ENCODE measurements at places on chromosomes 16 and 17. TPM values are rescaled to one million over a fixed set of nuclear protein-coding genes. Genes with fewer than 3 reads are reported as not detected.

GRCh38 chr17:9529033-9529700 lies 46.5 kb downstream of the STX8 start:
- no peak for DNase-seq

DNA sequence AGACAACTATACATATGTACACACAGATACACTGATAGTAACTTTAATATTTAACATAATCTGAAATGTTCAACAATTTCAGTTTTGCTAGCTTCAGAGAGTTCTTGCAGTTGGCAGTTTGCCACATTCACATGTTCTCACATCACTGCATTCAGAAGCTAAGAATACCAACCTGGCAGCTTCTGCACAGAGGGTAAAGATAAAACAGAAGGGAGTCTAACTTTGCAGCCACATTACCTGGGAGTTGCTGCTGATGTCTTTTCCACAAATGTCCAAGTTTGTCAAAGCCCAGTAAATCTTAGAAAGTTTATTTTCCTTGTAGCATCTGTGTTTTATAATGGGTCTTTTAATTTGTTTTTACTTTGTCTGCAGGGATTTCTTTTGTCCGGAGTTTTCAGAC lies 332.0 kb downstream of the BCAS3 start:
- DNase-seq, result no peak

DNA sequence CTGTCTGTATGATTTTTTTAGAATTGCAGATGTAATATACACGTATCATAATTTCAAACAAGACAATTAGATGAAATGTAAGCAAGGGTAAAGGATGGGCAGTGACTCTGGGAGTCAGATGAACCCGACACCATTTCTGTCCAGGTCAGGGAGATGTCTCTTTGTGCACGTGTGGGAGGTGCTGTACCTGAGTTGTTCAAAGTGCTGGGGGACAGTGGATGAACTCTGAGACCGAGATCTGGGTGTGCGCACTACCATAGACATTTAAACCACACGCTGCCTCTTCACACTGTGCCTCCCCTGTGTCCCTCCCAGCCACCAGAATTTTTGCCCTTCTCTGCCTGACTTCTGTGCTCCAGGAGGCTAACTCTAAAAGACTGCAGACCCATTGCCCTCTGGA lies 5.9 kb upstream of the RGS9 start:
- DNase-seq, result no peak

GRCh38 chr16:47426806-47427205 lies 34.1 kb downstream of the ITFG1 start:
- no peak for DNase-seq

GRCh38 chr17:20925091-20925490 lies 117.7 kb downstream of the USP22 start:
- no peak for DNase-seq

ARHGDIA gene
- total RNA-seq, result 242 TPM
